SJCRH30 (cell line): ENCODE measurements at places on chromosomes 16 and 17. TPM values are rescaled to one million over a fixed set of nuclear protein-coding genes. Genes with fewer than 3 reads are reported as not detected.

Gene PRSS36
- 0.43 and 0.51 TPM in 2 replicates for total RNA-seq

Gene RUNDC3A
- 0.14 TPM in 1 of 2 replicates, not detected in the other for total RNA-seq

Gene ARL17B
- 33.0 and 35.1 TPM in 2 replicates for total RNA-seq

Gene CSH1
- not detected in 2 replicates for total RNA-seq

Gene SLC16A6
- 0.18 and 0.30 TPM in 2 replicates for total RNA-seq

Gene PERCC1
- total RNA-seq: 111 and 114 TPM in 2 replicates

Gene VAC14
- total RNA-seq: 21.3 and 24.4 TPM in 2 replicates
